ENCODE measurements at places on chromosomes 11 and 22.

DNA sequence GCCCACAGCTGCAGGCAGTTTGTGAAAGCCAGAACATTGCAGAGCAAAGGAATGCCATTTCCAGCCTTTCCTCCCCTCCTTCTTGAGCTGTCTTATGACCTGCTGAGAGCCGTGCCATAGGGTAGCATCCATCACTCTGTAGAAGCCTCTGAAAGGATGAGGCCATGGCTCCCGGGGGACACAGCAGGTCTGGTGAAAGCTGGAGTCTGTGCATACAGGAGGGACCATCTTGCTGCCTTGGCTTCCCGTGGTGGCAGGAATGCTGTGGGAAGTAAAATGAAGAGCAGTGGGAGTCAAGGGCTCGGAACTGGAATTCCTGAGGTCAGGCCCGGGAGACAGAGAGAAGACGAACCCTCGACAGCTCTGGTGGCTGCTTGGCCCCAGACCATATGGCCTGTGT, 30.9 kb downstream of the ANO1 start:
- DNase-seq, result peak; percentile 47

DNA sequence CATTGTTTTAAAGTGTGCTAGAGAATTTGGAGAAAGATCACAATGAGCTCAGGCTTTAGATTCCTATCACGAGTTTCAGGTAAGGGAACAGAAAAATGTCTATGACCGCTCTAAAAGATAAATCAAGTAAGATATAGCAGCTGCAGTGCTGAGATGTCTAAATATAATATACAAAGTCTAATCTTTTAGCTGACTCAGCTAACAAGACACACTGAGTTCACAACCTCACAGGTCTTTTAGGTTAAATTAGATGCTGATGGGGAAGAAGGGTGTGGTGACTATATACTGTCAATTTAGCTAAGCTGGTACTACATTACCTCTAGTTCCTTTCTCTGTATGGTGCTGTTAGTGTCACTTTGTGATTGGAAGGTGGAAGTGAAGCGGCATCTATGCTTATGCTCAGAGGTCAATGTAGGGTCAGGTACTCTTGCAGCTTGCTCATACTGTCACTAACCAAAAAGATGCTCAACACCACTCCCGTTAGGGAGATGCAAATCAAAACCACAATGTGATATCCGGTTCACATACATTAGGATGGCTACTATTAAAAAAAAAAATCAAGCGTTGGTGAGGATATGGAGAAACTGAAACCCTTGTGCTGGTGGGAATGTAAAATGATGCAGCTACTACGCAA, 283.5 kb downstream of the SWAP70 start:
- no peak for DNase-seq

- no peak for DNase-seq
These were observed 14.0 kb downstream of the MICALL1 start for GRCh38 chr22:37920126-37920525.

DNA sequence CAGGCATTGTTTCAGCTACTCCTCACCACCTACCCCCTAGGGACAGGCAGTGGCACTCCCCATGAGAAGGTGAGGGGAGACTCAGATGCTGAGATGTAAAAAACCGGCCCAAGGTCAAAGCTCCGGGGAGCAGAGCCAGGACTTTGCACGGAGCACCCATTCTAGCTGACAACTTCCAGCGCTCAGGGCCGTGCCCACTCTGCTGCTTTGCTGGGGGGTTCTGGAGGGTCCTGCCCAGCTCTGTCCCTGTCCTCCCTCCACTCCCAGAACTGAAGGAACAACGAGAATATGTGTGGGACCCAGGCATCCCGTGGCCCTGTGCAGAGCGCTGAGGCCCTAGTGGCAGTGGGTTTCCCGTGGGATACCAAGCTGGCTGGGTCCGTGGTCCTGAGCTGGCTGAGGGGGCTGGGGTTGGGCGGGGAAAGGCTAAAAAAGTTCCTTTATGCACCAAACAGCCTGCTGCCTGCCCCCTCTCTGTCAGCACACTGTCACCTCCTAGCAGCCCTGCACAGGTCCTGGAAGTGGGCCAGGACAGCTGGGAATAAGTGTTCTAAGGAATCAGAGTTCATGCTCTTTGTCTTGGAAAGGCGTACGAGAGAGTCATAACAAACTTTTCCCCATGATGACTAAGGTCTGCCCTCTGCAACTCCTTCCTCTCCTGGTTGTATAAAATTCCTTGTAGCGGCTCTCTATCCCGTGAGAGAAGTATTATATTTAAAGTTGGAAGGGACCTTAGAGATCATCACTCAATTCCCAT, 1.9 kb downstream of the MS4A10 start:
- no peak for DNase-seq

DNA sequence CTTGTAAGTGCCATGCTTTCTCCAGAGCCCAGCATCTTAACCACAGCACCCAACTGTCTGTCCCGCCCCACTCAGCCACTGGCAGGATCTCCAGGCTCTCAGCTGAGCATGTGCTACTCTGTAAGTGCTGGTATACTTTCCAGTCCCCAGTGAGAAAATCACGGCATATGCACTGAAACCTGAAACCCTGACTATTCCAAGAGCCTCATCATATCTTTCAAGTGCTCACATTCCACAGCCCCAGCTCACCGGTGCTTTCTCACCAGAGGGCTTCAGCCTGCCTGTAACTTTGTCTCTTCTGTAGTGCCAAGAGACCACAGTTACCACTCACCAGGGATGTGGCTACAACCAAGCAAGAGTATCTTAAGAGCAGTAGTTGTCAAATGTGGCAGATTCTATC, 24.4 kb upstream of the PAMR1 start:
- no peak for DNase-seq

GRCh38 chr11:113461639-113462038, 13.6 kb downstream of the DRD2 start:
- no peak for DNase-seq

- no peak for DNase-seq
These were observed 193.4 kb downstream of the ST3GAL4 start for GRCh38 chr11:126548581-126549550.

GRCh38 chr11:83153764-83154163, 3.2 kb upstream of the PCF11 start:
- no peak for DNase-seq

- no peak for DNase-seq
These were observed 259.5 kb downstream of the CADM1 start for GRCh38 chr11:115244758-115245157.

DNA sequence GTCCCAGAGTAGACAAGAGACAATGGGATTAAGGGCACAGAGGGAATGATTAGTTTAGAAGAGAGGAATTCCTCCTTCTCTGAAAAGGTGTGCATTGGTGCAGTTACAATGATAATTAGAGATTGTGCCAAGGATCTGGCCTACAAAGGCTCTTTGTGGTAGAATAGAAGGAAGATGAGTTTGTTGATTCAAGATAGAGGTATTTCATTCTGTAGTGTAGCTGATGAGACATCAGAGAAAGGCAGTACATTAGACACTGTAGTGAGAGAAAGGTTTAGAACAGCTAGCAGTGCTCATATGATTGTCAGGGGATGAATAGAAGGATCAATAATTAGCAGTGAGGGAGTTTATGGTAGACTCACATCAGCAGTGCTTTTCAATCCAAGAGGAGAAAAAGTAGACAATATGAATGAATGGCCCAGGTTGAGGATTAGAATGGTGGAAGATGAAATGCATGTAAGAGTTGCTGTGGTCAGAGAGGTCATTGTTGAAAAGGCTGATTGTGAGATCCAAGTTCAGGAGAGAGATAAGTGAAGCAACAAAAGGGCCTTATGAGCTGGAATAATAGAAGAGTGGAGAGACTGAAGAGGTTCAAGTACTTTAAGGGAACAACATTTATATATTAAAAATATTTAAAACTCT, 28.9 kb downstream of the SIK2 start:
- DNase-seq, result no peak

- DNase-seq, result no peak
These were observed 291.5 kb downstream of the SWAP70 start for GRCh38 chr11:9955391-9955790.

GRCh38 chr11:126870021-126870420, 130.5 kb downstream of the KIRREL3 start:
- DNase-seq, result peak; percentile 18

DNA sequence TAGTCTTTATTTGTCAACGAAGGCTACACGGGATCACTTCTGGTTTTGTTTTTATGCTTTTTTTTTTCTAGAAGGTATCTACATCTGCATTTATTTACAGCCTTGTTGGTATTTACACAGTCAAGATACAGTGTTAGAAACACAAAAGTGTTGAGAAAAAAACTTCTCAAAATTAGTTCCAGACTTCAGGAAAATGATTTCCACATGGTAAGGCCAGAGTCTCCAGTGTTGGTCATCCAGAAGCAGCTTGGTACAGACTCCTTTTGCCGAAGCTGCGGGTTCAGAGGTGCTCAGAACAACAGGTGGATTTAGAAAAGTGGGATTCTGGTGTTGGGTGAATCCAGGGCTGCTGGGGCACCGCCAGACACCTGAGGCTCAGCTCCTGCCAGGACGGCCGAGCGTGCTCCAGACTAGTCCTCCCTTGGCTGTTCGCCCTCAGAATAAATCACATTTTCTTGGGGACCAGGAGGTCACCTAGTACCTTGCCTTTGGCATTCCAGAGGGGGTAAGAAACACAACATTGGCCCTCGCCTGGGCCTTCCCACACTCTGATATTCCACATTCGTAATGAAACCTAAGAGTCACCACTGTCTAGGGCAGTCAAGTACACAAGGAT, 78.7 kb upstream of the NARS2 start:
- no peak for DNase-seq

GRCh38 chr22:39686776-39687525, 116.4 kb downstream of the CACNA1I start:
- no peak for DNase-seq

- peak; percentile 7 for DNase-seq
These were observed 6.0 kb downstream of the IZUMO1R start for GRCh38 chr11:94310191-94310875.

DNA sequence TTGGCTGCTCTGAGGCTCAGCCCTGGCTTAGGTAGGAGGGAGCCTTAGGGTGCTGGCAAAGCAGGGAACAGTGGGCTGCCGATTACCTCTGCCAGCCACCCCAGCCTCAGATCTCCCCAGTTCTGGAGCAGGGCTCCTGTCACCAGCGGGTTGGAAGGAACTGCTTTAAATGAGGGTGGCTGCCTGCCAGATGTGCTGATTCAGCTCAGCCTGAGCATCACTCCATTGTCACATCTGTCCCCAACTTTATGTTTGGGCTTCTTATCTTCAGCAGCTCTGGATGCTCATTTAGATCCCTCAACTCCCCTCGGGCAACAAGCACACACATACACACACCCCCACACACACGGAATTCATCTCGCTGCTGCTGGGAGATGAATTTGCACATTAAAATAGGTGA, 16.9 kb upstream of the ANKK1 start:
- DNase-seq, result no peak

- DNase-seq, result no peak
These were observed 58.1 kb downstream of the HIRA start for GRCh38 chr22:19373450-19373849.

- DNase-seq, result peak; percentile 23
These were observed 13.3 kb upstream of the CEP295 start for GRCh38 chr11:93648158-93648557.

DNA sequence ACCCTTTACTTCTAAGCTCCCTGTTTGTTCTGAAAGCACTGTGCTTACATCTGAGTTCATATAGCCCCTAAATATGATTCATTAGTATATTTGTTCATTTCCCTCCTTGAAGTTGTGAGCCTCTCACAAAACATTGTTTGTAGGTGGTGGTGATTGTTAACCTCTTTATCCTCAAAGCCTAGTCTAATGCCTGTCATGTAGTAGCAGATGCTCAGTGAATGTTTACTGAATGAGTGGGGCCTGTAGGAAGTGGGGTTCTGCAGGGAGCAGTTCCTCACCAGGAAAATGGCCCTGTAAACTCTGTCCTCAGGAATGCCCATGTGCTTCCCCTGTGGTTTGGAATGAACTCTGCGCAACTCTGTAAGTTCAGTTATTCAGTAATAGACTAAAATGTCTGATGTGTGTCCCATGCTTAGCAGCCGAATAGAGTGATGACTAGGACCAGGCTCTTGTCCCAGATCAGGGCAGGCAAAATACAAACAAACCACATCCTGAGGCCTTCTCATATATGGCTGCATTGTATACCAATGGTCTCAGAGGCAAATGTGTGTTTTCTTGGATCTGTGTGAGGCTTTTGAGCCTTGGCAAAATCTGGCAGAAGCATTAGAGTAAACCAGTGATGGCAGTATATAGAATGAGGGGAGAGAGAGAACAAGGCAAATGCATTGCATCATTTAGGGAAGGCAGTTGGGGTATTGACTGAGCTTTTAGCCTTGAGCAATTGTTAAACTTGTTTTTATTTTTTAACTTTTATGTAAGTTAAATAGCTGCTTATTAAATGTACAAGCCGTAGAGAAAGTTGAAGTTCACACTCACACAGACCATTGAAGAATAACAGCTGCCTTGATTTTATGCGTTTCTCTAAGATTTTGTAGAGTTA, 91.4 kb upstream of the BIRC3 start:
- DNase-seq, result no peak

- no peak for DNase-seq
These were observed 8.2 kb downstream of the PHF21A start for GRCh38 chr11:46112961-46113607.

DNA sequence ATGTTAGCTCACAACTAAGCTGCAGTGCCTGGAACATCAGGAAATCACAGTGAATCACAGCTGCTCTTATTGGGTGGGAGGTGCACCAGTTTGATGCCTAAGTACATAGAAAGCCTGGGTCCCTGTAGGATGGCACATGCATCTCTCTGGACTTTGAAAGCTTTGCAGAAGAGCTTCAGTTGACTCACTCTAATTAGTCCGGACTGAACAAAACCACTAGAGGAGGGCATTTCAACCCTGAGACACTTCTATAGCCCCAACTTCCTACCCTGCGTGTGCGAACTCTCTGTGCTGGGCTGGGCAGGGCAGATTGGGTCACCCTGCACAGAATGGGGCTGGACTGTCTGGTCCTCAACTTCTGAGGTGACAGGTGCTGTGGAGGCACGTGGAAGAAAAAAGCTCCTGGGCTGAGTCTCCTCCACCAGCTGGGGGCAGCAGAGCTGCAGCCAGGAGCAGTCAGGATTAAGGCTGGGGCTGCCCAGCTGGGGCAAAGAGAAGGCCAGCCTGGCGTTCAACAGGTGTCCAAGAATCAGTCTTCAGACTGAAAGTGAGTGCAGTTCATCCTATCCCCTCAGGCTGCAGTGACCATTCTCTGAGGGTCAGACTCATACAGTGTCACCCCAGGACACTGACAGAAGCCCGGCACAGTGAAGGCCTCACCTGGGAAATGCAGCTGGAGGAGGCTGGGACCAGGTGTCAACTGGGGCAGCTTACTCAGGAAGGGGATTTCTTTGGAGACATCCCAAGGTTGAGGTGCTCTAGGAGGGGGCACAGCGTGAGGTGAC, 22.1 kb downstream of the GGTLC2 start:
- DNase-seq, result peak; percentile 73

DNA sequence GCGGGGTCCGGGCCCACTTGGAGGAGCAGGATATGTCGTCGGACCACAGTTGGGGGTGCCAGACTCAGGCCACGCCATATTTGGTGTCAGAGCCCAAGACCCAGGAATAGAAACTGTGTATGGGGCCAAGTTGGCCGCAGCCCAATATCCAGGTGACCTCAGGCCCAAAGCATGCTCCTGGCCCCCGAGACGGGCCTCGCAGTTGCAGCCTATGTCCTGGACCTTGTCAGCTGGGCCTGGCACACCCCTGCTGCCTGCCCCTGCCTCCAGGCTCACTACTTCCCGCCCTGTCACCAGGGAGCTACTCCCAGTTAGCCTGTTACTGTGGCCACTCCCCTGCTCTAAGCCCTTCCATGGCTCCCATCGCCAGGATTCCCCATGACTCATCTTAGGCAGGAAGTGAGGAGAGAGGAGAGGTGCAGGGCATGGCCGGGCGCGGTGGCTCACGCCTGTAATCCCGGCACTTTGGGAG, 23.1 kb downstream of the A4GALT start:
- no peak for DNase-seq

Data from kidney (tissue), 22 donors.